ENCODE measurements at places on chromosomes 5 and 9. TPM values are rescaled to one million over a fixed set of nuclear protein-coding genes. Genes with fewer than 3 reads are reported as not detected.

The EQTN gene
- polyA plus RNA-seq: not detected

The NTRK2 gene
- 9.6 TPM for polyA plus RNA-seq

- DNase-seq: peak; percentile 42
Measured at GRCh38 chr5:171309276-171310211, 496 bp downstream of the TLX3 start.

- no peak for DNase-seq
Measured at GRCh38 chr5:150542933-150543445, 35.1 kb downstream of the NDST1 start.

DNA sequence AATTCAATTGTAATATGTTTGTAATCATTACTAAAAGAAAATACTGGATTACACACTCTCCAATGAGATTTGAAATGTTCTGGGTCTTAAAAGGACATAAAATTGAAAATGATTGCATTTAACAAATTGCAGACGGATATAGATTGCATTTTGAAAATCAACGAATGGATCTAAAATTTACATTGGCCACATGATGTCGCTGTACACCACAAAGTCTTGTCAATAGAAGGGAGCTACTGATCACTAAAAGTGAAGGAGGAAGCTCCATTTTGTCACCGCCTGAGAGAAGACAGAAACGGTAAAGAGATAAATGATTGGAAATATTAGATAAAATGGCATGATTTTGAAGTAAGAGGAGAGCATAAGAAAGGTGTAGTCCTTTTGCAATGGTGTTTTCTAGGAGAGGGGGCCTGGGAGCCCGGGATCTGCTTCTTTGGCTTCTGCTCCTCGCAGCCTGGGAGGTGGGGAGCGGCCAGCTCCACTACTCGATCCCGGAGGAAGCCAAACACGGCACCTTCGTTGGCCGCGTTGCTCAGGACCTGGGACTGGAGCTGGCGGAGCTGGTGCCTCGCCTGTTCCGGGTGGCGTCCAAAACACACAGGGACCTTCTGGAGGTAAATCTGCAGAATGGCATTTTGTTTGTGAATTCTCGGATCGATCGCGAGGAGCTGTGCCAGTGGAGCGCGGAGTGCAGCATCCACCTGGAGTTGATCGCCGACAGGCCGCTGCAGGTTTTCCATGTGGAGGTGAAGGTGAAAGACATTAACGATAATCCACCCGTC, at the start of gene PCDHA1:
PCDHA1 (plus strand) TSS at position 236 of the 782 bp plus-strand sequence.
- DNase-seq: no peak

GRCh38 chr9:32706725-32707100, 71.2 kb upstream of the TAF1L start:
- no peak for DNase-seq

Data from right cardiac atrium (tissue), 5 donors.